ENCODE measurements at places on chromosomes 13 and 19.
A peak's percentile ranks its signal among the peaks of the same experiment; 100 is the strongest.

DNA sequence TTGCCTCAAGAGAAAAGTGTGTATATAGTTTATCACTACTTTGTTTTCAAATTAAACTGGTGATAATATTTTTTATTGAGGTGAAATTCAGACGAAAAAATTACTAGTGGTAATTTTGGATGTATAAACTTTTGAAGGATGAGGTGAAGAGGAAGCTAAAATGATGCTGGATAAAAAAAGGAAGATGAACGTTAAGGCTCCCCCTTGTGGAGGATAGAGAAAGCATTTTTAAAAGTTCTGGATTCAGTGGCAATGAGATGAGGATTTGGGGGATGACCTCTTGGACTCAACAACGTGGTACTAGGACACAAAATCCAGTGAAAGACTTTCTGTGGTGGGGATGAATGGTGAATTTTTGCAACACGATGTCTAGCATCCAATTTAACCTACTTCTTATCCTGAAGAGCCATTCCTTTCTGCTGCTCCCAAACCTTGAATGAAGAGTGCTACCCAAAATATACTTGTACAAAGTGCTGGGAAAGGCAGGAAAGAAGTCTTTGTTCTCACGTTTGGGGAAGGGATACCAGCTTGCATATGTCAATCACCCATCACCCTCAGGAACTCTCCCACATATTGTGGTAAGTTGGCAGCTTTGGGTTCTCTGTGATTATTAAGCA lies 7.3 kb upstream of the SIGLEC5 start:
- no peak for DNase-seq
- peaks cover 4% of the 10 kb centered on the region for H3K36me3 ChIP-seq
- H3K4me1 ChIP-seq = peaks cover 35% of the 10 kb centered on the region
- no peak overlapping the region for H3K27ac ChIP-seq
- H3K27me3 ChIP-seq = no peaks in the 10 kb centered on the region

- H3K4me1 ChIP-seq = peaks cover 2% of the 10 kb centered on the region
- no peak overlapping the region for H3K27ac ChIP-seq
- H3K27me3 ChIP-seq = peaks cover 15% of the 10 kb centered on the region
- no peak for DNase-seq
These were observed 149.9 kb upstream of the HTR2A start for GRCh38 chr13:47046706-47047105.

DNA sequence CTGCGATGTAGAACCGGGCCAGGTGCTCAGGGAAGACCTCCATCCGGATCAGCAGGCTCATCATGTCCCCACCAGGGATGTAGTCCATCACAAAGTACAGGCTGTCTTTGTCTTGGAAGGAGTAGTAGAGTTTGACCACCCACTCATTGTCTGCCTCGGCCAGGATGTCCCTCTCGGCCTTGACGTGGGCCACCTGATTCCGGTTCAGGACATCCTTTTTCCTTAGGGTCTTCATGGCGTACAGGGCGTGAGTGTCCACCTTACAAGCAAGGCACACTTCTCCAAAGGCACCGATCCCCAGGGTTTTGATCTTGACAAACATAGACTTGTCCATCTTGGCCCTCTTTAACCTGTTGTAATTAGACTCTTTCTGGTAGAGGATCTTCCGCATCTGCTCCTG lies 78.0 kb downstream of the LATS2 start:
- no peak overlapping the region for H3K27ac ChIP-seq
- H3K4me1 ChIP-seq = no peaks in the 10 kb centered on the region
- H3K4me3 ChIP-seq = no peak overlapping the region
- no peaks in the 10 kb centered on the region for H3K27me3 ChIP-seq
- DNase-seq = no peak
- peaks cover 24% of the 10 kb centered on the region for H3K36me3 ChIP-seq

GRCh38 chr19:48452289-48453190 lies 2.8 kb upstream of the KCNJ14 start:
- H3K36me3 ChIP-seq = peaks cover 68% of the 10 kb centered on the region
- no peak overlapping the region for H3K4me3 ChIP-seq
- peaks cover 48% of the 10 kb centered on the region for H3K4me1 ChIP-seq
- no peaks in the 10 kb centered on the region for H3K27me3 ChIP-seq
- H3K27ac ChIP-seq = no peak overlapping the region
- DNase-seq = no peak

DNA sequence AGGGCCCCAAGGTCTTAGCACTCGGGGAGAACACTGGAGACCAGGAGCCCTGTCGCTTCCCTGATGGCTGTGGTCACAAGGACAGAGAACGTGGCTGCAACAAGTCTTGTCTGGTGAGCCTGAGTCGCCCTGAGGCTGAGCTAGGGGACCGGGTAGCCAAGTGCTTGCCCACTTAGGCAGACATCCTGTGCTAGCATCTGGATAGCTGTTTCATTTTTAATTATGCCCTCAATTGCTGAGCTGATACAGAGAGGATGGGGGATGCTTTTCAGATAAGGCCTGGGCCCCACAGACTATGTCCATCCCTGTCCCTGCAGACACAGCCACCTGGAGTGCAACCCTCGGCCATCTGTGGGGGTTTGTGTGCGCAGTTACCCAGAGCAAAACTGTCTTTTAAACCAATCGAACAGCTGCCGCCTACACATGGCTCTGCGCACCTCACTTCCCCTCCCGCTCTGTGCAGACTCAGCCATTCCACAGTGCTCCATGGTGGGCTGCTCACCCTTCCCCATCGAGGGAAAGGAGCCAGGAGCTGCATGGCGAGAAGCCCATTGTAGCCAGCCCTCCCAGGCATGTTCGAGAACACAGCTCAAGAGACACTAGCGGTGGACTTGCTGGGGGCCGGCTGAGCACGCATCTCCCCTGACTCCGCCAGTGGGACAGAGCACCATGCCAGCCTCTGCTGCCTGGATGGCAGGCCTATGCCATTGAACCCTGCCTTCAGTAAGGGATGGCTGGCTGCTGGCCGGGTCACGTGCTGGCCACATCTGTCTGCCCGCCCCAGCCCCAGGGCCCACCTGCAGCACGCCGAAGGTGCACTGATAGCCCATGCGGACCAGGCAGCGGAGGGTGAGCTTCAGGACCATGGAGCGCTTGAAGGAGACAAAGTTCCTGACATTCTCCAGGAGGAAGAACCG lies 19.4 kb upstream of the EIF3G start:
- no peak for DNase-seq
- H3K36me3 ChIP-seq = peaks cover 62% of the 10 kb centered on the region
- no peak overlapping the region for H3K4me3 ChIP-seq

DNA sequence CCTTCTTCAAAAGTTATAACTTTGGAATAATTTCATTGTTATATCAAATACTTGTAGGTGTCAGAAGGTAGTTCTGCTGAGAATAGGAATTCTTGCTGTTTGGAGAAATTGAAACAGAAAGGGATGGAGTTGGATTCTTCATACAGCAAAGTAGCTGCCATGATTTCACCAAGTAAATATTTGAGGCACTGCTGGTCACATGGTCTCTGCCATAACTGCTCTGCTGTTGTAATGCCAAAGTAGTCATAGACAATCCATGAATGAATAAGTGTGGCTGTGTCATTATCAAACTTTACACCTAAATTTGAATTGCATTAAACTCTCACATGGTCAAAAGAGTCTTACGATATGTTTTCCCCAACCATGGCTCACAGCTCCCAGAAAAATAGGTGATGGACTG lies 308.6 kb downstream of the GPC6 start:
- H3K4me3 ChIP-seq = no peak overlapping the region
- DNase-seq = no peak
- no peaks in the 10 kb centered on the region for H3K36me3 ChIP-seq
- no peaks in the 10 kb centered on the region for H3K27me3 ChIP-seq
- no peaks in the 10 kb centered on the region for H3K4me1 ChIP-seq

DNA sequence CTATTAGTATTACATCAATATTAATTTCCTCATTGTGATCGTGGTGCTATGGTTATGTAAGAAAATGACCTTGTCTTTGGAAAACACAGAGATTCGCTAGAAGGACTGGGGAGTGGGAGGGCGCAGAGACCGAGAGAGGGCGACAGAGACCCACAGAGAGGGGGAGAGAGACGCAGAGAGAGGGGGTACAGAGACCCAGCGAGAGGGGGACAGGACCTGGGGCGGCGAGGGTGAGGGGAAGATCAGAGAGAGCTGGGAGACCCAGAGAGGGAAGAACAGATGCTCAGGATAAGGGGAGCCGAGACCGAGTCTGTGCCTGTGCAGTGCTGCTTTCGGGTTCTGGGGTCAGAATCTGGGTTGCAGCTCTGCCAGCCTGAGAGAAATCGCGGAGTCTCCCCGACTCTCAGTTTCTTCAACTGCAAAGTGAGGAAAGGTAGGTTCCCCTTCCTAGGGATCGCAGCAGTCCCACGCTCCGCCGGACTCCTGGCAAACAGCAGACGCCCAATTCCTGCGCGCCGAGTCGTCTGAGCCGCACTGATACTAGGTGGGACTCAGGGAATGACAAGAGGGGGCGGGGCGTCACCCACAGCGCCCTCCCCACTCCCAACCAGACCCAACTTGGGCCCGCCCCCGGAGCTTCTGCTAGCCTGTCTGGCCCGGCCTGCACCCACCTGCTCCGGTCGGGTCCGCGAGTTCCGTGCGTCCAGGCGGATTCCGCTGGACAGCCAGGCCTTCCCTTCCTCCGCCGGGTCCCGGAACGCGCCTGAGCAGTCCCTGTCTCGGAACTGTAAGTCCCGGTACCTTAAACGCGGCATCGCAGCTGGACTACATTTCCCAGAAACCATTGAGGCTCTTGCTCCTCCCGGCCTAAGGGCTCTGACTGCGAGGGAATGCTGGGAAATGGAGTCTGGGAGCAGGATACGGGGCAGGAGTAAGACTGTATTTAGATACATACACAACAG lies 15.3 kb downstream of the IZUMO2 start:
- H3K27me3 ChIP-seq = peaks cover 59% of the 10 kb centered on the region
- H3K36me3 ChIP-seq = no peaks in the 10 kb centered on the region
- DNase-seq = peak; percentile 82

GRCh38 chr19:6501740-6502648 lies at the start of gene TUBB4A:
TUBB4A (minus strand) TSS chr19:6502309; CDS start chr19:6502212, 97 bp downstream.
- DNase-seq = no peak
- peaks cover 22% of the 10 kb centered on the region for H3K27me3 ChIP-seq
- peaks cover 27% of the 10 kb centered on the region for H3K4me1 ChIP-seq
- no peaks in the 10 kb centered on the region for H3K36me3 ChIP-seq

- peak overlapping the region; percentile 82 for H3K27ac ChIP-seq
- peaks cover 43% of the 10 kb centered on the region for H3K27me3 ChIP-seq
- peaks cover 8% of the 10 kb centered on the region for H3K4me1 ChIP-seq
- peak overlapping the region; percentile 67 for H3K4me3 ChIP-seq
- no peak for DNase-seq
These were observed 547 bp downstream of the KCNN1 start for GRCh38 chr19:17967257-17968051.

DNA sequence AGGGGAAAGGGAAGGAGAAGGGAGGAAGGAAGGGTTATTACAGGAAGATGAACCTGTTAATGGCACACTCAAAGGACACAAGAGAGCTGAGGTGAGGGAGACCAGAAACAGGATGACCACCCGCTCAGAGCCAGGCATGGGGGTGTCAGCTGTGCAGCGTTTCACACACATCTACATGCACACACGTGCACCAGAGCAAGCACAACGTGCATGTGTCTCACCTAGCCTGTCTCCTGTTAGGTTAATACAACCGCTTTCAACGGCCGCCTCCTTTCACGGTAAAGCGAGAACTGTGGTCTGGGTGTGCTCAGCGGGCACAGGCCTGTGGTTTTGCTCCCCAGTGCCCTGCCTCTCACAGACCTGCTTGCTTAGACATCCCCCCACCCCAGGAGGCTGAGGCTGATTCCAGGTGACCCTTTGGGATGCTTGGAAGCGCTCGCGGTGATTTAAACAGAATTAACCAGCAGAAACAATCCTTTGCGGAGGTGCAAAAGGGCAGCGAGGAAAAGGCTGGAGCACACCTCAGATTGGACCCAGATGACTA lies 27.4 kb downstream of the IRS2 start:
- no peak overlapping the region for H3K27ac ChIP-seq
- H3K36me3 ChIP-seq = peaks cover 11% of the 10 kb centered on the region
- no peak overlapping the region for H3K4me3 ChIP-seq

DNA sequence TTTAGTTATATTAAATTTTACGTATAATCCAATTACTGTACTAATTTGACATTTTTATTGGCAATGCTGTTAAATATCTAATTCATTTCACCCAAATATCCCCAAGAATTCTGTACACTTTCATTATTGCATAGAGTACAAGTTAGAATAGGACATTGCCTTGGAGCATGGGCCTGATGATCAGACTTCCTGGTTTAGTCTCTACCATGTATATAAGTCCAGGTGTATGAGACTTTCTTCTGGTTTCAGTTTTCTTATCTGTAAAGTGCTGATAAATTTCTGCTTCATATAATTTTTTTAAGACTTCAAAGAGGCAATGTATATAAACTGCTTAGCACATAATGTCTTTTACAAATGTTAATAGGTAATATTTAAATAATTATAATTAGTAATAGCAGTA lies 179.4 kb downstream of the KLF12 start:
- H3K36me3 ChIP-seq = peaks cover 2% of the 10 kb centered on the region
- no peak overlapping the region for H3K27ac ChIP-seq
- H3K4me3 ChIP-seq = no peak overlapping the region
- H3K4me1 ChIP-seq = peaks cover 30% of the 10 kb centered on the region
- H3K27me3 ChIP-seq = no peaks in the 10 kb centered on the region
- DNase-seq = no peak

GRCh38 chr19:38890686-38891085 lies 8.7 kb downstream of the SIRT2 start:
- peaks cover 17% of the 10 kb centered on the region for H3K4me1 ChIP-seq
- H3K4me3 ChIP-seq = no peak overlapping the region
- H3K36me3 ChIP-seq = peaks cover 23% of the 10 kb centered on the region
- H3K27me3 ChIP-seq = no peaks in the 10 kb centered on the region

DNA sequence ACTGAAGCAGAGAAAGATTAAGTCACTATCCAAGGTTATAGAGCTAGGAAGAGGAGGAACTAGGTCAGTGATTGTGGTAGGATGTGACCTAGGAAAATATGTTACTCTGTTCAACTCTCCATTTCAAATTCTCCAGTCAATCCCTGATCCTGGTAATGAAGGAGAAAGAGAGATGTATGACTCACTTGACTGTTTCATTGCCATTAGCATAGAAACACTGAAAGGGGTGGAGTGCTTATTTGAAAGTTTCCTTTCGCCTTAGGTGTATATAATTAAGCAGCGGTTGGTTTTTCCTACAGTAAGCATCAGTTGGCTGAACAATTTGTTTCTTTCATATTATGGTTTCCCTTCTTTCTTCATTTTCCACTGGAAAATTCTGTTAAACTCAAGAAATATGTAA lies 198.1 kb upstream of the CSNK1A1L start:
- no peaks in the 10 kb centered on the region for H3K4me1 ChIP-seq
- H3K27ac ChIP-seq = no peak overlapping the region
- no peaks in the 10 kb centered on the region for H3K27me3 ChIP-seq

GRCh38 chr13:45508776-45509175 lies 44.0 kb downstream of the COG3 start:
- no peak for DNase-seq
- peaks cover 38% of the 10 kb centered on the region for H3K36me3 ChIP-seq
- H3K27me3 ChIP-seq = no peaks in the 10 kb centered on the region

- H3K4me1 ChIP-seq = peaks cover 57% of the 10 kb centered on the region
- peak; percentile 37 for DNase-seq
- no peaks in the 10 kb centered on the region for H3K27me3 ChIP-seq
- H3K36me3 ChIP-seq = peaks cover 16% of the 10 kb centered on the region
These were observed 7.1 kb downstream of the LIPE start for GRCh38 chr19:42420055-42420544.

GRCh38 chr19:4391306-4391693 lies 9.0 kb downstream of the SH3GL1 start:
- no peak overlapping the region for H3K4me3 ChIP-seq
- H3K27me3 ChIP-seq = no peaks in the 10 kb centered on the region
- peaks cover 19% of the 10 kb centered on the region for H3K36me3 ChIP-seq
- H3K4me1 ChIP-seq = peaks cover 75% of the 10 kb centered on the region
- H3K27ac ChIP-seq = no peak overlapping the region
- DNase-seq = no peak

Measured in stimulated activated naive B cell treated with anti-CD40 and anti-IgM and Interleukin-4, amounts not matched to agents 10 μg/mL and 1 μg/mL and 100 μg/mL, for 72 hours (primary cell).